ENCODE measurements at places on chromosomes 1 and 21.

- no peak for DNase-seq
These were observed 20.8 kb downstream of the OBSCN start for GRCh38 chr1:228228601-228229074.

DNA sequence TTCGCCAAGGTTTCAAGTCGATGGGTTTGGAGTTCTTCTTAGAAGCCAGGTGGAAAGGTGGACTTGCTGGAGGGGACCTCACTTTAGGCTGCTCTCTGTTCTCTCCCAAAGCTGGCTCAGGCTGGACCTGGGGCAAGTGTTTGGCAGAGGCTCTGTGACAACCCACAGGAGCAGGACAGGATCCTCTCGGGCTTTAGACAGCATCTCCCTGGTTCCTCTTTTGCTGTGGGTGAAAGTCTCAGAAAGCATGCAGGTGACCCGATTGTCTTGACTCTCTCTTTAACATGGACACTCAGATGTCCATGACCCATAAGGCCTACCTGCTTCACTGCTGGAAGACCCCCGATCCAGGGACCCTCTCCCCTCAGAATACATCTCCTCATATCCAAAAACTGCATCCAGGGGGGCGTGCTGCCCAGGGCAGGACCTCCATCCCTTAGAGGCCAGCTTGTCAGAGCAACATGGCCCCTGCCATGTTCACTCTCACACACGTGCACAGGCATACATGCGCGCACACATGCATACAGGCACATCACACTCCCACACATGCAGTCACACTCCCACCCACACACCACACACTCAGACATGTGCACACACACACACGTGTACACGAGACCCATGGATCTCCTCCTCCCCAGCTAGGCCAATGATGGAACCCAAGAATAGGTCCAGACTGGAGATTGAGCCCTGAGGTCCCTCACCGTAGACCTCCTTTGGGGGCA, 21.3 kb downstream of the MRPL37 start:
- no peak for DNase-seq

DNA sequence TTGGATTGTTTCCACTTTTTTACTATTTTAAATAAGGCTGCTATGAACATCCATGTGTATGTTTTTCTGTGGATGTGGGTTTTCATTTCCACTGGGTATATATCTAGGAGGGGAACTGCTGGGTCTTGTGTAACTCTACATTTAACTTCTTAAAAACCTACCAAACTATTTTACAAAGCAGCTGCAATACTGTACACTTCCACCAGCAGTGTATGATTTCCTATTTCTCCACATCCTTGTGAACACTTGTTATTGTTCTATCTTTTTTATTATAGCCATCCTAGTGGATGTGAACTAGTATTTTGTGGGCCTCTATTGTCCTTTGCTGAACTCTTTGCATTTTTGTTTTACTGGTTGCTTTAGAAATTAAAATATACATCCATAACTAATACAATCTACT, 33.4 kb downstream of the DIPK1A start:
- DNase-seq, result no peak

DNA sequence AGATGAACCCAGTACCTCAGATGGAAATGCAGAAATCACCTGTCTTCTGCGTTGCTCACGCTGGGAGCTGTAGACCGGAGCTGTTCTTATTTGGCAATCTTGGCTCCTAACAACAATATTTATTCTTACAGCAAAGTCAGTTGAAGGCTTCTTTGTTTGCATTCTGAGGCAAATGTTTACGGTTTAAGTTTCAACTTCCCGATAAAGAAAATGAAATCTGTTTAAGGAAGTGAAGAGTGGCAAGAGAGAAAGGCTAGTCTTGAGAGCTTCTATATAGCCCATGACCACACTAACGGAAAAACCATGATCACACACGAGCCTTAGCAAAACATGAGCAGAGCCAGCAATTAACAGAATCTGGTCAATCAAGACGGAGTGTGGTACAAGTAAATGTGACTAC, 122.6 kb upstream of the ZNHIT6 start:
- DNase-seq, result no peak

GRCh38 chr1:119314001-119314796, 54.4 kb upstream of the HAO2 start:
- DNase-seq, result no peak

DNA sequence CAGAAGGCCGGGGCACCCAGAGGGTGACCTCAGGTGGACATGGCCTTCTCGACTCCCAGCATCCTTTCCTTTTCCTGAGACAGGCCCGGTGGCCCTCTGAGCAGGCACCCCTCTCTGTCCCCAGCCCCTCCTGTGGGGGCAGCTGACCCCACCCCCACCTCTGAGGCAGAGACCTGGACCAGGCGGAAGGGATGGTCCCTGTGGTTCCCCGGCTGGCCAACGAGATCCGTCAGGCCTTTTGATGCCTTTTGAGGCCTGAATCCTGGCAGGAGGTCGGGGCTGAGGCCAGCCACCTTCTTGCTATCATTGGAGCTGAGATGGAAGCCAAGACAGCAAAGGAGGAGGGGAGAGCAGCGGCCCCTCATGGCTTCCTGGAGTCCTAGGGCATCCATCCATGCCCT, 50.2 kb upstream of the ACTRT2 start:
- no peak for DNase-seq

DNA sequence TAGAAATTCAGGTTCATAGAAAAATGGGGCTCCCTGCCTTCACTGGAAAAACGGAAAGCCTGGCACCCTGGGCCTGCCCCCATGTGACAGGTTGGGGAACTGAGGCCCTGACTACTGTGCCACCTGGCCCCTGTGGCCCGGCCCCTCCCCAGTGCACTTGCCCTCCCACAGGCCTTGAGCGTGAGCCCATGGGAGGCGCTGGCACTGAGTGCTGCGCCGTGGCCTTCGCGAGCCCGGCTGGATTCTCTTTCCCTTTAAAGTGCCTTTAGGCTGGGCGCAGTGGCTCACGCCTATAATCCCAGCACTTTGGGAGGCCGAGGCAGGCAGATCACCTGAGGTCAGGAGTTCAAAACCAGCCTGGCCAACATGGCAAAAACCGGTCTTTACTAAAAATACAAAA, 45.7 kb downstream of the SLC37A1 start:
- DNase-seq, result no peak

- DNase-seq, result no peak
These were observed 93.5 kb upstream of the SIM2 start for GRCh38 chr21:36605426-36605825.

DNA sequence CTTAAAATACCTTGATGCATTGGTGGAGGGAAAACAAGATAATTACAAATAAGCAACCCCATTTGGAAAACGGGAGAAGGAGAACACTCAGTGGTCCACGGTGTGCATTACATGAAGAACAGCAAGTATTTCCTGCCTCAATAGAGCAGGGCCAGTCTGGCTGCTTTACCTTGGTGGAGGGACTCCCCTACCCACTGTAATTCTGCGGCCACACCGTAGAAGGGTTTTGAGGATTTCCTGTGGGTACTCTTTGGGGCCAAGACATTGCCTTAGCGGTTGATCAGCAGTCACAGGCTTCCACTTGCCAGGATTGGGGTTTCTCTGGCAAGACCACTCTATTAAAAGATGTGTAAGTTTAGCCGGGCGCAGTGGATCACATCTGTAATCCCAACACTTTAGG, 16.3 kb upstream of the TMEM54 start:
- no peak for DNase-seq

GRCh38 chr1:62530516-62531154, 66.7 kb upstream of the ANGPTL3 start:
- DNase-seq, result peak; percentile 72

- DNase-seq, result no peak
These were observed 33.5 kb upstream of the AKT3 start for GRCh38 chr1:243883551-243883950.

GRCh38 chr1:22143065-22144033, at the start of gene WNT4:
Gene WNT4, minus strand, starts transcription at chr1:22143097. Its CDS starts 175 bp downstream, at chr1:22142922.
- DNase-seq, result peak; percentile 92

GRCh38 chr21:38042246-38042645, 126.0 kb upstream of the KCNJ6 start:
- no peak for DNase-seq

- DNase-seq, result no peak
These were observed 18.1 kb upstream of the SLC2A5 start for GRCh38 chr1:9087411-9088125.

DNA sequence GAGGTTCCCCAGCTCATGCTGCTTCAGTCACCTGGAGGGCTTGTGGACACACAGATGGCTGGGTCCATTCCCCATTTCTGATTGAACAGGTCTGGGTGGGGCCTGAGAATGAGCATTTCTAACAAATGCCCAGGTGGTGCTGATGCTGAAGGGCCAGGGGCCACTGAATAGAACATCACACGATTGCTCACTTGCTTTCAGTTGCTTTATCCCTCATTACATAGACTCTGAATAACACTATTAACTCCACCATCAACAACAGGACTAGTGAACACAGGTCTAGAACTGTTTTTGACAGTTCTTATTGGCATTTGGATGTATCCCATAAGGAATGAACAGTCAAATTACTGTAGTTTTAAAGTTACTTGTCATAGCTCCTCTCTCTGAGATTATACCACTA, 12.1 kb downstream of the TRAPPC10 start:
- no peak for DNase-seq

GRCh38 chr1:8524627-8525157, 206.8 kb downstream of the SLC45A1 start:
- DNase-seq, result no peak

DNA sequence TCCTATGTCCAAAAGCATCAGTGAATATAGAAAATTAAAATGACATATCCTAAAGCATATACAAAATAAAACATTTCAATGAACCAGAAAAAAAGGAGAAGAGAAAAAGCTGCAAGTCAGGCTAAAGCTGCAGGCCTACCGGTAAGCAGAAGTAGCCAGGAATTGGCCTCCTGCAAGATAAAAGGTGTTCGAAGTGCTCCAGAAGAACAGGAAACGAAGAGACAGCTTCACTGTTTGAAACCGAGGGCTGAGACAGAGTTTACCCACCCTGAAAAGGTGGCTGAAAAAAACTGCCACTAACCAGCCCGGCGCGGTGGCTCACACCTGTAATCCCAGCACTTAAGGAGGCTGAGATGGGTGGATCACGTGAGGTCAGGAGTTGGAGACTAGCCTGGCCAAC, 37.4 kb downstream of the NSL1 start:
- DNase-seq, result no peak

DNA sequence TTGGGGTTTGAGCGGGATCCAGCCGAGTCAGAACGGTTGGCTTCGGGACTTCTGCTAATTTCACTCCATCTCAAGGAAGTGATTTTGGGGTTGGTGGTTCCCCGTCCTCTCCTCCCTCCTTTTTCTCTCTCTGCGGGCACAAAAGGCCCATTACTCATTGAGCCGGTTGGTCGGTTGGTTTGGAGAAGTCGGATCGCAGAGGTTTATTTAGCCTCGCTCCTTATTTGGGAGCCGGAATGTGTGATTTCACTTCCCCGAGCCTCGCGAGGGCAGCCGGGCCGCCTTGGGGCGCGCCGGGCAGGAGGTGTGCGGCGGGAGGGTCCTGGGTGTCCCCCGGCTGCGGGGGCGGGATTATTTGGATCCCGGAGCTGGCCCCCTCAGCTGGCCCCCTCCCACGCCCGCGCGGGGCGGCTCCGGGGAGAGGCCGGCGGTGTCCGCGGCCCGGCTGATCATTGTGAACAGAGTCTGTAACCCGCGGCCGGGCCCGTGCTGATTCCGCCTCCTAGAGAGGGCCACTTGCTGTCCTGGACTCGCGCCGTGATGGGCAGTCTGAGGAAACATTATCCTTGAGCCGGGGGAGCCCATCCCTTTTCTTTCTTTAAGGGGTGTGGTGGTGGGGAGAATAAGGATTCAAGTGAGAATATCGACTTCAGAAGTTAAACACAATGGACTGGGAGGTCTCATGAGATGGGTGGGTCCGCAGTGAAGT, 1.2 kb downstream of the MAPKAPK2 start:
- DNase-seq, result peak; percentile 82

GRCh38 chr1:19338323-19338762, 26.2 kb downstream of the SLC66A1 start:
- DNase-seq, result peak; percentile 81
